ENCODE measurements at places on chromosomes 2 and 18.
A peak's percentile ranks its signal among the peaks of the same experiment; 100 is the strongest.

DNA sequence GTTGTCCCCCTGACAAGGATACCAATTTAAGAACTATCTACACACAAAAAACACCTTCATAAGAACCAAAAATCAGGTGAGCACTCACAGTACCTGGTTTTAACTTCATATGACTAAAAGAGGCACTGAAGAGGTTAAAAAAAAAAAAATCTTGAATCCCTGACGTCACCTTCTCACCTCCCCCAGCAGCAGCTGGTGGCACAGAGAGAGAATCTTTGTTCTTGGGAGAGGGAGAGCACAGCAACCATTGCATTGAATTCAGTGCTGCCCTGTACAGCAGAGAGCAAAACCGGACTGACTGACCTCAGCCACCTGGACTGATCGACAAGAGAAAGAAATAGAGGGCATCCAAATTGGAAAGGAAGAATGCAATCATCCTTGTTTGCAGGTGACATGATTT is 566.0 kb downstream of the TMX3 start:
- no peak for DNase-seq

DNA sequence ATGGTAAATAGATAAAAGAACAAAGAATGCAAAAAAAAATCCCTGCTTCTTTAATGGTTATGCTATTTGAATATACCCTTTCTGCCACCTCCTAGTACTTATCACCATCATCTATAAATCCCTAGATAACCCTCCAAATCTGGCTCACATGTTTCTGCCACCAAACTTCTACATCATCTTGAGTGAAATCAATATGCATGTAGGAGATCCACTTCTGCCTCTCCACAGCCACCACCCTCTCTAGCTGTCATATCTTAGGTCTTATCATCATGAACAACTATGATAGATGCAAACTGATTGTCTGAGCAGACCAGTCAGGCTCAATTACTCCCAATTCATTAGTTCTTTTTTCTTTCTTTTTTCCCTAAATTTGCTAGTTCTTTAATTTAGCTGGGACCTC is 55.3 kb downstream of the STRN start:
- no peak for DNase-seq

DNA sequence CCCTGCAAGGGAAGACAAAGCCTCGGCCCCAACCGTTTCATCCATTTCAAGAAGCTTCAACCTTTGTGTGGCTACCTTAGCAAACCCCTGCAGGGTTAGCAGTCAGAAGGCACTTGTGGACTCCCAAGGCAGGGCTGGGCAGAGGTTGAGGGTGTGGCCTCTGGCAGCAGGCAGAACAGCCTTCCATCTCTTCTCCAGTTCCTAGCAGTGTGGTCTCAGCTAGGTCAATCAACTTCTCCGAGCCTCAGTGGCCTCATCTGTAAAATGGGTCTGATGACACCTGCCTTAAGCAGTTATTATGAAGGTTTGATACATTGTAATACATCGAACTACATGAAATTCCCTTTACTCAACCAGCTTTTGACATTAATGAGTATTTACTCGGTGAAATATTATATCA is 6.8 kb upstream of the PRSS56 start:
- DNase-seq = no peak

GRCh38 chr2:174971868-174972781 is 33.1 kb downstream of the CHN1 start:
- no peak for DNase-seq

DNA sequence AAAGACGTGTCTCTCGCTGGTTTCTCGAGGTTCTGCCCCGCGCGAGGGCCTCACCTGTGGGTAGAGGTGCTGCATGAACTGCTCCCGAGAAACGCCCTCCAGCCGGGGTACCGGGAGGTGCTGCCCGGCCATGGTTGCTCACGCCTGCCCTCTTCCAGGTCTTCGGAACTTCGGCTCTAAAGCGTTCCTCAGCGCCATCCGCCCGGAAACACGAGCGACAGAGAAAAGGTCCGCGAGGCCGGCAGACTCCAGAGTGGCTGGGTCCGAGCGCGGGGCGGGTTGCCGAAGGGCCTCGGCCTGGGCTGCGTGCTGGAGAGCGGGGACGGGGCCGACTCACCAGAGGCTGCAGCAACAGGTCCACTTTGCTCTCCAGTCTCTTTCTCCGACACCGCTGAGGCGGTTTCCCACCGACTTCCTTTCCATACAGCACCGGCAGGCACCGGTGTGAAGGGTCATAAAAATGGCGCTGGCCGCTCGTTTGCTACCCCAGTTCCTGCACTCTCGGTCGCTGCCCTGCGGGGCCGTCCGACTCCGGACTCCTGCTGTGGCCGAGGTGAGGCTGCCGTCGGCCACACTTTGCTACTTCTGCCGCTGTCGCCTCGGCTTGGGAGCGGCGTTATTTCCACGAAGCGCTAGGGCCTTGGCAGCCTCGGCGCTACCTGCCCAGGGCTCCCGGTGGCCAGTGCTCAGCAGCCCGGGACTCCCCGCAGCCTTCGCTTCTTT is at the start of the genes MAIP1 and TYW5:
Gene MAIP1, plus strand, starts transcription at position 244 of the 723 bp plus-strand sequence. Its CDS starts 217 bp downstream, at position 461.
Gene TYW5, minus strand, starts transcription at position 153 of the 723 bp plus-strand sequence. Its CDS starts 21 bp downstream, at position 132.
- peak; percentile 95 for DNase-seq

DNA sequence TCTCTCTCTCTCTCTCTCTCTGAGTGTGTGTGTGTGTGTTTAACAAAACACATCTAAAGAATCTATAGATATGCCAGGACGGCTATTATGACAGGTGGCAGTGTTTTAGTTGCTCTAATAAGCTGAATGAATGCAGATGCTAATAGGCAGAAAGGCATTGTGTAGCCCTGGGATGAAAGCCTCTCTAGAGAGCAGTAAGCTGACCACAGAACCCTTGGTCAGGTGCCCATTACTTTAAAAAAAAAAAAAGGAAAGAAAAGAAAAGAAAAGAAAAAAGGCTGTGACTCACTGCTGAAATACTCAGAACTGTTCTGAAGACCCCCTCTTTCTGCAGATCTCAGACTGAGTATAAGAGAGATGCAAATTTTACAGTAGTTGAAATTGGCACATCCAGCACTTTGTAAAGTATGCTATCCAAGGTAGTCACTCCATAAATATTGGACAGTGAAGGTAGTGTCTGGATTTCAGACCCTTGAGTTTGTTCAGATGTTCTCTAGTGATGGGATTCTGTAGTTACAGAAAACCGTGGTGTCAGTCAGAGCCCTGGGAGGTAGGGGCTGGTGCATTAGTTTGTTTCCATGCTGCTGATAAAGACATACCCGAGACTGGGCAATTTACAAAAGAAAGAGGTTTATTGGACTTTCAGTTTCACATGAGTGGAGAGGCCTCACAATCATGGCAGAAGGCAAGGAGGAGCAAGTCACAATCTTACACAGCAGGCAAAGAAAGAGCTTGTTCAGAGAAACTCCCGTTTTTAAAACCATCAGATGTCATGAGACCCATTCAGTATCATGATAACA is 30.9 kb downstream of the OSBPL6 start:
- DNase-seq = no peak

- DNase-seq = no peak
These were observed 6.1 kb downstream of the CFAP221 start for GRCh38 chr2:119550346-119550745.

- no peak for DNase-seq
These were observed 1577.0 kb upstream of the SLC39A10 start for GRCh38 chr2:194079989-194080388.

DNA sequence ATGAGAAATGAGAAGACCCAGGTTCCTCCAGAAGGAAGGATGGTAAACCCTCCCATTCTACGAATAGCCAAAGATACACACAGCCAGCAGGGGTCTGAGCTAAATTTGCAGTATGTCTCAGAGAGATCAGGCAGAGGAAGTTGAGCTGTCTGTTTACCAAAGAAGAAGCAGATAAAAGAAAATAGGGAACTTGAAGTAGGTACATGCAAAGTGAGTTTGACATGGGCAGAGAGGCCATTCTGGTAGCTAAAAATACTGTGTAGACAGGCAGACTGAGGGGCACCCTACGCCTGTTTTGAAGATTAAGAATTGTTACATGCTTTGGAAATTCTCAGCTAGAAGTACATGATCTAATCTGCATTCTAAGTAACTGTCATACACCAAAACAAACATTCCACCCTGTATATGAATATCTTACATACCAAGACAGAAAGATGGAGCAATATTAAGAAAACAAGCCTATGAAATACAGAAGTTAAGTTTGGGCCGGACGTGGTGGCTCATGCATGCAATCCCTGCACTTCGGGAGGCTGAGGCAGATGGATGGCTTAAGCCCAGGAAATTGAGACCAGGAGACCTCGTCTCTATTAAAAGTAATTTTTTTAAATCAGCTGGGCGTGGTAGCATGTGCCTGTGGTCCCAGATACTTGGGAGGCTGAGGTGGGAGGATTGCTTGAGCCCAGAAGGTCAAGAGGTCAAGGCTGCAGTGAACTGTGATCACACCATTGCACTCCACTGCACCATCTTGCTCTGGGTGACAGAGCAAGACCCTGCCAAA is 157.9 kb downstream of the ANKRD44 start:
- peak; percentile 100 for DNase-seq

Data from Kasumi-1 (cell line).